KBM-7 (cell line): ENCODE measurements at places on chromosomes 5 and 9.

- DNase-seq = peak; percentile 23
Observed at GRCh38 chr5:147437161-147437596, 72.7 kb downstream of the DPYSL3 start.

GRCh38 chr5:78243639-78244038 is 50.9 kb downstream of the AP3B1 start:
- no peak for DNase-seq

- no peak for DNase-seq
Observed at GRCh38 chr9:69867081-69867814, 46.6 kb downstream of the CFAP95 start.

- no peak for DNase-seq
Observed at GRCh38 chr5:41542183-41542582, 31.8 kb upstream of the PLCXD3 start.

- no peak for DNase-seq
Observed at GRCh38 chr9:90010793-90011192, 406.0 kb downstream of the GADD45G start.

DNA sequence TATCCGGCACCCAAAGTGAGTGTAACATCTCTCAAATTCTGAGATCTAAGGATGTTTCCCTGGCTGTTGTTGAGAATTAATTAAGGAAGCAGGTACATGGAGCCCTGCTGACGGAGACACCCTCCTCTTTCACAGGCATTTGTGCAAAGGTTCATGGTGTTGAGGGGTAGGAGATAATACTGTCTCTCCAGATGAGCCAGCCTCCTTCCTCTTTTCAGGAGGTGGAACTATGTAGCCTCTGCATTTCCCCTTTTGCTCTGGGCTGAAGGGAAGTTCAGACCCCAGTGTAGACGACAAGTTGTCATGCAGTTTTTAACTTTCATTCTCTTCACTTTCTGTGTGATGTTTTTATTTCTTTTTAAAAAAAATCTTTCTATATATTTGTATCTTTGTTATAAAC is 107.5 kb downstream of the GALNT10 start:
- peak; percentile 76 for DNase-seq

DNA sequence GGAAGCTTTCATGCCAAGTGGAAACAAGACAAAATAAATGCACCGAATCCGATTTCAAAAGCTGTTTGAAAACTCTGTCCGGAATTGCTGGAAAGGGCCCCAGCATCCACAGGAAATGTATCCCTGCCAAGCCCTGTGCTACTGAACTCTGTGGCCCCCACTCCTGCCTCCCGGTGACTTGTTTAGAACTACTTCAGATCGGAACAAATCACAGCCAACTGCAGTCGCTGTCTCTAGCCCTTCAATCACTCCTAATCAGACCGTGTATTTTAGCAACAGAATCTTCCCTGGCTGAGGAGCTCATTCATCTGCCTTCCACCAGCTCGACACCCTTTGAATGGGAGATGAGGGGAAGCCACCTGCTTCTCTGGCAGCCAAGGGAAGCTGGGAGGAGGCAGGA is 94.1 kb downstream of the KCNIP1 start:
- no peak for DNase-seq

GRCh38 chr5:97096191-97096590 is 46.2 kb downstream of the LIX1 start:
- no peak for DNase-seq

GRCh38 chr5:173672891-173673290 is 56.4 kb upstream of the BOD1 start:
- no peak for DNase-seq

- no peak for DNase-seq
Observed at GRCh38 chr5:102799017-102799416, 43.9 kb downstream of the PAM start.

DNA sequence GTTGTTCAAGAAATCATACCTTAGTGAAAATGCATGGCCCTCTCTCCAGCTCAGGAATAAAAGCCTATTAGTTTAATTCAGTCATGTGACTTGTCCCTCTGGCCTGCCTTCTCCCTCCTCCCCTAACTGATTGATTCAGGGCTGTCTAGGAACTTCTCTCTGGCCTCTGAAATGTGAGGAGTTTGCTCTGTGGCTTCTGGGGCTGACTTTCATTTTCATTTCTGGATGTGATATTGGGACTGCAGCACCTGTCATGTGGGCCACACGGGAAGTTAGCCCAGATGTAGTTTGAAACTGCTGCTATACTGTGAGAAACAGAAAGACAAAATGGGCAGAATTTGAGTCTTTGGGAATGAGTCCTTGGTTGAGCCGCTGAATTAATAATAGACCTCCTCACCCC is 44.8 kb downstream of the PARP8 start:
- peak; percentile 86 for DNase-seq

- no peak for DNase-seq
Observed at GRCh38 chr5:32130865-32131264, 43.3 kb downstream of the GOLPH3 start.

DNA sequence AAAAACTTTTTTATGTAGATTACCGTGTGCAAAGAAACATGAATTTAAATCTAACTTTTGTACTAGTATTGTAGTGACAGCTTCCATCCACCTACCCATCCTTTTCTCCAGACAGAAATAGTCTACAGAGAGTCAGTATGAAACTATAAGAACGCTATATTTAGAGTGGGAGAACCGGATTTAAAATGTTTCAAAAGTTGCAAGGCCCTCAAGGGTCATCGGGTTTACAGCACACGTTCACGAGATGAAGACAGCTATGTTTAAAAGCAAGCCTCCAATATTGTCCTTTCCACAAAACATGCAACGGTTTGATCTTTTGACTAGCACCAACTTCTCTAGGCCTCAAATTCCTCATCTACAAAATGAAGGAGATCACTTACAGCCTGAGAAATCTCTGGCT is 139.9 kb downstream of the LPAR1 start:
- DNase-seq = no peak

DNA sequence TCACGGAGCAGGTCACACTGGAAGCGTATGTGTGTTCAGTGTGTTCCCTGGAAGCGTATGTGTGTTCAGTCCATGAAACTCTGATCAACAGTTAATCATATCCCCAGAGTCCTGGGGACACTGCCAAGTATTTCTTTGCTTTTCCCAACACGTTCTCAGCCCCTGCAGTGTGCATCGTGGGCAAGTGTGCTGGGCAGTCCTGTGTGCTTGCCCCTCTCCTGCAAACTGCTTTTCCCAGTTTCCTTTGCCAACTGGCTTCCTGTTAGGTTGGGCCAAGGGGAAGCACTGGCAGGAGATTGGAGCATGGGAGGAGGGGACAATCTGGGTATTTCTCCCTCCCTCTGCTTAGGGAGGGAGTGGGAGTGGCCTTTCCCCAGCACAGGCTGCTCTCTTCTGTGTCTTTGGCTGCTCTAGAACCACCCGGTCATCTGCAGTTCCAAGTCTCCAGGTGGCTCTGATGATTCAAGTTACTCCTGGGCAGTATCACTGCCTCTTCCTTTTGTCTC is 36.8 kb upstream of the NEK6 start:
- no peak for DNase-seq

GRCh38 chr5:10652606-10653005 is 88.7 kb downstream of the ANKRD33B start:
- DNase-seq = no peak

DNA sequence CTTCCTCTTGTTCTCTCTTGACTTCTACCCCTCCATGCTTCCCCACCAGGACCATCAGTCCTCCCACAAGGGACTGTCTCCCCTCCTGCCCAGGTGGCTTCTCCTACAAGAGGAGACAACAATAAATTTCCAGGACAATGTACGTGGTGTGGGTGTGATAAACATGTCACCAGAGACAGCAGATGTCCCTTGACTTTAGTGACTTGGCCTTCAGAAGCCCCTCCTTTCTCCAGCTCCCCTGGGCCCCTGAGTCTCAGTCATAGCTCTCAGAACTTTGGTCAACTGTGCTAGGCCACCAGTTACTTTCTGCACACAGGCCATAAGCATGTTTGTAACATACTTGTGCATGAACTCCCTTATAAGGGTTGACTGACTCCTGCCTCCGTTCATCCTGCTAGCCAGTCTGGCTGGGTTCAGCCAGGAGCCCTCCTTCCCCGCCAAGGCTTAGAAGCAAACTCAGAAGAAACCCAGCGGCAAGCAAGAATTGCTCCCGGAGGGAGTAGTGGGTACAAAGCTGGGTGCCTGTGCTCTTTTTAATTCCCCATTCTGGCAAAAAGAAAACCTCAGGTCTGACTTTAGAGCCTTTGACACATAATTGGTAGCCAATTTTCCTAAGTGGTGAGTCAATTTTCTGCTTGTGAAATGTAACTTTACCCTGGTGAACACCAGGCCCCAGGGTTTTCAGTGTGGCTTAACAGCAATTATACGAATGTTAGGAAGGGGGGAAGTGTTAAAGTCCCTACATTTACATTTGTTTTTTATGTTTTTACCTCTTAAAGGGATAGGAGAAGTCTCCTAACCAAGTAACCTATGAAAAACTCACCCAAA is 49.2 kb downstream of the EBF1 start:
- DNase-seq = no peak

DNA sequence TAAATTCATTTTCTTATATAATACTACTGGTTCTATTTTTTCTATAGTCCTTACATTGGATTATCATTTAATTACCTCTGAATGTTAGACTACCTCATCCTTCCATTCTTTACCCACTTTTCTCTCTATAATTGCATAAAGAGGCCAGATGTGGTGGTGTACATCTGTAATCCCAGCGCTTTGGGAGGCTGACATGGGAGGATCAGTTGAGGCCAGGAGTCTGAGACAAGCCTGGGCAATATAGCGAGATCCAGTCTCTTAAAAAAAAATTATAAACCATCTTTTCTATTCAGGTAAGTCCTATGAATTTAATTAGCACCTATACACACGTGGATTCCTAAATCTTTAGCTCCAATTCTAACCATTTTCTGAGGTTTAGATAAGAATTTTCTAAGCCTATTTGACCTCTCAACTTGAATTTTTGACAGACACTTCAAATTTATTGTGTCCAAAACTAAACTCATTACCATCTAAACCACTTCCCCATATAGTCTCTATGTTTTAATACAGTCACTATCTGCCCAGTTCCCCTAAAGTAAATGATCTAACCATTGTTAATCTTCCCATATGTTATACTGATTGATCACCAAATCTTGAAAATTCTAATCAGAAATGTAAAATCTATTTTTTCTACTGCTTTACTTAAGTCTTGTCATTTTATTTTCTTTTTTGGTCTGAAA is 33.0 kb upstream of the CHD1 start:
- no peak for DNase-seq

DNA sequence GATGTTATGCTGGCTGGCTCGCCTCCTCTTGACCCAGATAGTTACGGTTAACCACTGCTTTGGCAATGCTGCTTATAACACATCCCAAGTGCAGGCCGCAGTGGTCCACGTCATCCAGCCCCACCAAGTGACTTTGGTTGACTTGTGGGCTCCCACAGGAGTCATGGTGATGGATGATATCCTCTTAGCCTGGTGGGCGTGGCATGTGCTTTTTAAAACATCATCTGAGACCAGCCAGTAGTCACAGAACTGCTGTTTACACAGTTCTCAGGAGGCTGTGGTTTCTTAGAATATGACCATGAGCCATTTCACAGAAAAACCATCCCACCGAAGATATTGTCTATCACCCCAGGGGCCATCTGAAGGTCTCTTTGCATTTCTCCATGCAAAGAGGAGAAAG is 216.9 kb downstream of the SH3GL2 start:
- DNase-seq = no peak

- no peak for DNase-seq
Observed at GRCh38 chr9:89340332-89340731, 22.0 kb downstream of the SECISBP2 start.

- DNase-seq = no peak
Observed at GRCh38 chr9:114157516-114158176, 2.3 kb downstream of the COL27A1 start.

GRCh38 chr5:109506556-109506955 is 96.8 kb upstream of the PJA2 start:
- DNase-seq = peak; percentile 68

DNA sequence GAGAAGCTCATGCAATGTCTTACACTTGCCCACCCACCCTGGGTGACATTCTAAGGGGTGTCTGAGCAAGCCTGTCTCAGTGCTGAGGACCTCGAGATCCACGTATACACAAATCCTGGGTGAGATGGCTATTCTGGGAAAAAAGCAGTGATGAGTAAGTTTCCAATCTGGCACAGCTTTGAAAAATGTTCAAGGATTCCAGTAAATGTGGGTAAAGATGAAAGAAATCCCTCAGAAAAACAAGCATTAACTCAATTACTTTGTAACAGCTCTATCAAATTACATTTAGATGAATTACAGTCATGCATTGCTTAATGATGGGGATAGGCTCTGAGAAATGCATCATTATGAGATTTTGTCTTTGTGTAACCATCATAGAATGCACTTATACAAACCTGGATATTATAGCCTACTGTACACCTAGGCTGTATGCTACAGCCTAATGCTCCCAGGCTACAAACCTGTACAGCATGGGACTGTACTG is 26.9 kb downstream of the GOLM1 start:
- DNase-seq = no peak

DNA sequence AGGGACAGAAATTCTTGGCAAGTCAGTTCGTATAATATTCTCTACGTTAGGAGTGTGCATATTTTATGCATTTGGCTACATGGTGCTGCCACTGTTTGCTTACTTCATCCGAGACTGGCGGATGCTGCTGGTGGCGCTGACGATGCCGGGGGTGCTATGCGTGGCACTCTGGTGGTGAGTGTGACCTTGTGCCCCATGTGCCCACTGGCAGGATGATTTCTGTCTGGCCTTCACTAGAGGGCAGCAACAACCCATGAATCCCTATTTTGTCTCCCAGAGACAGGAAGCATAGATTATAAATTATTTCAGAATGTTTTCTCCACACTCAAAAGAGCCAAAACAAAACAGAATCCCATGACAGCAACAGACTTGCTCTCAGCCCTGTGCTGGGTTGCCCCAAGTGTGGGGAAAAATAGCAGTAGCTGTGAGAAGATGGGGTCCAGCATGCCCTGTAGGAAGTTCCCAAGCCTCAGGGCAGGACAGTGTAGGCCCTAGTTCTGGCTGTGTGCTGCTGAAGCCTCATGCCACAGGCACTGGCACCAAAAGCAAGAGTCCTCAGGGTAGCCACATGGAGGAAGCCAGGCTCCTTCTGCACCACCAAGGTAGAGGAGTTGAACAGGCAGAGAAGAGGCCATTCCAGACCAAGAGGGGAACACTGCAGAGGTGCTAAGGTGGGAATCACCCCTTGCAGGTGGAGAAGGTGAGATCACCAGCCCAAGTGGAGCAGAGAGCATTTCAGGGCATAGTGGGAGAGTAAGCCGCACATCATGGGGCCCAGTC is 16.0 kb downstream of the SLC22A5 start:
- DNase-seq = peak; percentile 66

GRCh38 chr9:7560669-7561305 is 238.8 kb downstream of the DMAC1 start:
- no peak for DNase-seq

GRCh38 chr5:127236254-127236653 is 54.3 kb upstream of the MEGF10 start:
- no peak for DNase-seq

DNA sequence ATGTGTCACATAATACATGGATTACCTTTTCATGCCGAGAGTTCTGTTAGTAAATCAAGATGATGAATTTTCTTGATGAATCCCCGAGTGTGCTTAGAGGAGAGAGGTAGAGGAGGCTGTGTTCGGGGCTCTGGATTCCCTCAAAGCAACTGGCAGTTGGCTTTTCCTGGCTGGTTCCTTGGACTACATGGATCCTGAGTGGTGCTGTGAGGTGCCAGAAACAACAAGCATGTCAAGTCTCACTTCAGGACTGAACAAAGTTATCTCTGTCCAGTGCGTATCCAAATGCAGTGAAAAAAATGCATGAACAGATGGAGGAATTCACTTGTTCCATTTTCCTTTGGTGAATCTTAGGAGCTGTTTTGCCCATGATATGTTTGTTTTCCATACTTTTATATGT is 231.7 kb downstream of the FBXL7 start:
- no peak for DNase-seq
